Stimulated activated CD8-positive, alpha-beta memory T cell treated with anti-CD3 and anti-CD28 coated beads, Interleukin-7, amount 100 ng/mL, for 1 hour (primary cell): ENCODE measurements at places on chromosomes 12 and 14.

GRCh38 chr12:131942671-131943070, 7.1 kb upstream of the EP400 start:
- no peak for DNase-seq

DNA sequence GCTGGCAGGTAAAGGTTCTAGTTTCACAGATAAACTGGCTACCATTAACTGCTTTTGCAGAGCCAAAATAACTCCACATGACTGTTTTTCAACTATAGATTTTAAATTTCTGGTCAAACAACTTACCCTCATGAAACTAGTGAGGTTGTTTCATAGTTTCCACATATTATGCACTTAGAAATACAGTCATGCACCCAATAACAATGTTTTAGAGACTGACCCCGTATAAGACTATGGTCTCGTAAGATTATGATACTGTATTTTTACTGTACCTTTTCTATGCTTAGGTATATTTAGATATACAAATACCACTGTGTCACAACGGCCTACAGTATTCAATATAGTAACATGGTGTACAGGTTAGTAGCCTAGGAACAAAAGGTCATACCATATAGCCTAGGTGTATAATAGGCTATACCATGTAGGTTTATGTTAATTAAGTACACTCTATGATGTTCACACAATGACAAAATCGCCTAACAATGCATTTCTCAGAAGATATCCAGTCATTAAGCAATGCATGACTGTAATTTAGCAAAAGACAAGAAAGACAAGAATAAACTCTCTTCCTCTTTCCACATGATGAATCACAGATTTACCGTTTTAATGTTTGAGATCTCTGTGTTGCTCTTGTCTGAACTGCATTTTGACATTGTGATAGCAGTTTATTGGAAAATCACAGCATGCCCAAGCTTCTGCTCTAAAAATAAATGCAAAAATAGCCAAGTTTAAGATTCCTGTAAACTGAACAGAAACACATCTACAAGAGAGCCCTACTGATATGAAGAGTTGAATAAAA, 17.1 kb downstream of the DICER1 start:
- DNase-seq = no peak

DNA sequence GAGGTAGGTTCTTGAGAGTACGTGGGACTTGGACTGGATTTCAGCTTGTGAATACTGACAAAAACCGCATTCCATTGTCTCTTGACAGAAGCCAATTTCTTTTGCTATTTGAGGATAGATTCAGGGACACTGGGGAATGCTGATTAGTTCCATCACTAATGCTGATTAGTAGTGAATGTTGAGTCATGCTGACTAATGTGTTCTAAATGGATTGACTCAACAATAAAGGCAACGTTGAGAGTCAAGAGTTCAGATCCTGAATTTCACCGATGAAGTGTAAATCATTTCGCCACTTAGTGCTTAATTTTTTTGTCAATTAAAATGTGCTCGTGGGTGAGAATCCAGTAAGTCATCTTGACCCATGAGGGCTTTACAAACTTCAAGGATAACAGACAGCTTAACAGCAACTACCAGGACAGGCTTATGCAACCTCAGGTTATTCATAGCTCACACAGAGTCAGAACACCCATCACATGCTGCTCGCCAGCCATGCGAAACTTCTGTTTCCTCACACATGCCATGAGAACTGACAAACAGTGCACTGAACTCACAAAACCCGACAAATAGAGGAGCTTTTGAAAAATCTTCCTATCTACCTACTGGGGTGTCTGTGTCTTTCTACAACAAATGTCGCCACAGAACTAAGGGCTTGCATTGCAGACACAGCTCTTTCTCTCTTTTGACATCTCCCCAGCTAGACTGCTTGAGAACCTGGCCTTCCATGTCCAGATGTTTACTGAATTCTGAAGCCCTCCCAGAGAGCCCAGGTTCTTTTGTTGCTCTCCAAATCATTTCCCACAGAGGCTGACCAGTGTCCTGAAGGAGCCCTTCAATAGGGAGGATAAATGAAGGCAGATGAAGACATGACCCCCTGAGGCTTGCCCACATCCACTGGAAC, 316.4 kb downstream of the ZFP36L1 start:
- DNase-seq = no peak

- no peak for DNase-seq
Measured at GRCh38 chr14:56172571-56172971, 54.4 kb downstream of the PELI2 start.

DNA sequence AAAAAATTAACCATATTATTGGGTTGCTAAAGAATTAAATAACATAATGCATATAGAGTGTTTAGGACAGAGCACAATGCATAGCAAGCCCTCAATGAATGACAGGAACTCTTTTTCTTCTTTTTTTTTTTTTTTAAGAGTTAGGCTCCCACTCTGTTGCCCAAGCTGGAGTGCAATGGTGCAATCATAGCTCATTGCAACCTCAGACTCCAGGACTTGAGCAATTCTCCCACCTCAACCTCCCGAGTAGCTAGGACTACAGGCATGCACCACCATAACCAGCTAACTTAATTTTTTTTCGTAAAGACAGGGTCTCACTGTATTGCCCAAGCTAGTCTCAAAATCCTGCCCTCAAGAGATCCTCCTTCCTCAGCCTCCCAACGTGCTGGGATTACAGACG, 20.5 kb upstream of the MTERF2 start:
- no peak for DNase-seq
